A172 (cell line): ENCODE measurements at places on chromosomes 16 and 17.
A peak's percentile ranks its signal among the peaks of the same experiment; 100 is the strongest.

- no peak for DNase-seq
Measured at GRCh38 chr16:75250809-75251279, 580 bp downstream of the BCAR1 start.

DNA sequence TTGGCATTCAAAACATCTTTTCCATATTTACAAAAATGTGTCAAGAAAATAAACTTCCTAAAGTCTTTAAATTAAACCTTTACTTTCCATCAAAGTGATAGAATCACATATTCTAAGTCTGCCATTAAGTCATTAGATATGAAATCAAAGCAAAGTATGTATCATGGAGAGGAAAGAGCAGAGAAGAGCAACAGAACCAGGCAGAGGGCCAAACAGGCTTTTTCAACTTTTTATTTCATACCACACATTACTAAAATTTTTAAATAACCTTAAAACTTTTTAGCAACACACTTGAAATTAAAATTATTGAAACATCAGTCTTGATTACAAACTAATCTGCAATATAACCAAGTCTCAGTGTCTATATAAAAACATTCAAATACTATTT, 13.8 kb downstream of the SIAH1 start:
- no peak for DNase-seq

DNA sequence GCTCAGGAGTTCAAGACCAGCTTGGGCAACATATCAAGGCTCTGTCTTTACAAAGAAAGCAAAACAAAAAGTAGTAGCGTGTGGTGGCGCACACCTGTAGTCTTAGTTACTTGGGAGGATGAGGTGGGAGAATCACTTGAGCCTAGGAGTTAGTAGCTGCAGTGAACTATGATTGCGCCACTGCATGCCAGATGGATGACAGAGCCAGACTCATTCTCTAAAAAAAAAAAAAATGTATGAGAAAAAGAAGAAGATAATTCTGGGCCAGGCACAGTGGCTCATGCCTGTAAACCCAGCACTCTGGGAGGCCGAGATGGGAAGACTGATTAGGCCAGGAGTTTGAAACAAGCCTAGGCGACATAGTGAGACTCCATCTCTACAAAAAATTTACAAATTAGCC, 28.5 kb downstream of the STAT5B start:
- peak; percentile 40 for DNase-seq

GRCh38 chr17:78268191-78268874, 36.9 kb downstream of the TMEM235 start:
- no peak for DNase-seq

DNA sequence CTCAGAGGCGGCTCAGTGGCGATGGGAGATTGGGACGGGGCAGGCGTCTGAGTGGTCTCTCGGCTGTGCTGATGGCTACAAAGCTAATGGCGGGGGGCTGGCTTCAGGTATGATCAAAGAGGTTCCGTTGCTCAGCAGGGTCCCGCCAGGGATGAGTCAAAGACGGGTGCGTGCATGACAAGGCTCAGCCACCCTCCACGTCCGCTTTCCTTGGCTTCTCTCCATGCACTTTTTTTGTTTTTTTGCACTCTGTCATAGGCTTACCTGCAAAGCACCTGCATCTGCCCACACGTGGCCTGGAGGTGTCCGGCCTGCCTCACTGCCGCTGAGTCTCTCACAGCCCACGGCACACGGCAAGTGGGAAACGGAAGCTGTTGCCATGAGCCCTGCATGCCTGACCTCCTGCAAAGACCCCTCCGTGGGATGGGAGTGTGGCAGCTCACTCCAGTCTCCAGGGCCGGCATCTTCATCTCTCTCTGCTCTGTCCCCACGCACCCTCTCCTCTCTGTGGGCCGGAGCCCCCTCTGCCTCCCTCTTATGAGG, 85.5 kb upstream of the ZNF469 start:
- no peak for DNase-seq

DNA sequence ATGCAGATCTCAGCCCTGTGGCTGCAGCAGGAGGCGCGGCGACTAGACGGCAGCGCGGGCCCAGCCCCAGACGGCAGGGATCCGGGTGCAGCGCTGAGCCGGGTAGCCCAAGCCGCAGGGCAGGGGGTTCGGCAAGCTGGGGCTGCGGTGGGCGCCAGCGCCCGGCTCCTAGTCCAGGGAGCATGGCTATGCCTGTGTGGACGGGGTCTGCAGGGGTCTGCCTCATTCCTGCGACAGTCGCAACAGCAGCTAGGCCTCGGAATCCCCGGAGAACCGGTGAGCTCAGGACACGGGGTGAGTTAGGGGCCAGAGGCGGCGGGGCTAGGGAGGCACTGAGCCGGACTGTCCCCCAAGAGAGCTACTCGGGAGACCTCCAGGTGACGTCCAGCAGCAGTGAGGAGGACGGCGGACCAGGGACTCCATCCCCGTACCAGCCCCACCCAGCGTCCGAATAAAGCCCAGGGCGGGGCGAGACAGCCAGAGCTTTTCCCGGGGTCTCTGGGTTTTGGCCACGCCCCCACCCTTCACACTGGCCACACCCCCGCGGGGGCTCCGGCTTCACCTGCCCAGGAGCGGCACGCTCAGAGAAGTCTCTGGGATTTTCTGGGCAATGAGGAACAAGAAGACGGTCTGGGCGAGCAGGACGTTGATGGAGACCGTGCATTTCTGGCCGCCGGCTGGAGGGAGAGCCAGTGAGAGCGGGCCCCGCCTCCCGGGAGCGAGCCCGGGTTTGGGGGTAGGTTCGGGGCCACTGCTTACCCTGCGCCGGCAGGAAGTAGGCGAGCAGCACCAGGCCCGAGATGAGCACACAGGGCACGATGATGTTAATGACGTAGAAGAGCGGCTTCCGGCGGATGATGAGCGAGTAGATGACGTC, 1.1 kb downstream of the C17orf107 start:
- no peak for DNase-seq

GRCh38 chr17:19327031-19327783, 35.3 kb downstream of the B9D1 start:
- peak; percentile 91 for DNase-seq

- DNase-seq, result peak; percentile 80
Measured at GRCh38 chr17:74296548-74296936, 22.5 kb downstream of the DNAI2 start.

GRCh38 chr16:80711406-80711805, 93.0 kb downstream of the CDYL2 start:
- DNase-seq, result no peak

DNA sequence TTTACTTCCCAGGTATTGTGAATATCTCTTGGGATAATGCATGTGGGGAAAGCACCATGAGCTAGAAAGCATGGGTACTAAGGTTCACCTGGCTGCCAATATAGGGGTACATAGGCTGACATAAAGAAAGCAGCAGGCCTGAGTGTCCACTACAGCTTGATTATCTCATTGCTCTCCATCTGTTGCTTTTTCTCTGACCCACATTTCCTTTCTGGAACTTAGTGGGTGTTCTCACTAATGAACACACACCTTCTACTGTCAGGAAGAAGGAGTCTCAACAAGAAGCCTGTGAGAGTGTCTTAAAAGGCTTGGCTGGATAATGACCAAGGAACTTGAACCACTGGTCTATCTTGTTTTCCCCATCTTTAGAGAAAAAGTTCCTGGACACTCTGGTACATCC, 62.5 kb downstream of the CA10 start:
- DNase-seq, result no peak
